ENCODE measurements at places on chromosomes 7 and 10. TPM values are rescaled to one million over a fixed set of nuclear protein-coding genes. Genes with fewer than 3 reads are reported as not detected.

Gene IL2RA
- 0.11 TPM for polyA plus RNA-seq

Gene TLX1
- polyA plus RNA-seq, result 0.11 TPM

Gene BUD23
- 62.9 TPM for polyA plus RNA-seq

Gene EMX2
- 0.27 TPM for polyA plus RNA-seq

Gene LRRD1
- 0.02 TPM for polyA plus RNA-seq

Gene AOAH
- 2.0 TPM for polyA plus RNA-seq

Gene CPA2
- 4,591 TPM for polyA plus RNA-seq

Gene KCND2
- 0.26 TPM for polyA plus RNA-seq

Gene TMEM236
- polyA plus RNA-seq, result 0.49 TPM

Gene TEX47
- not detected for polyA plus RNA-seq

Gene RBP4
- polyA plus RNA-seq, result 31.5 TPM

Gene PRRT4
- polyA plus RNA-seq, result 0.21 TPM

Gene CPED1
- 0.57 TPM for polyA plus RNA-seq

Gene JCAD
- polyA plus RNA-seq, result 14.6 TPM

Gene INTS1
- polyA plus RNA-seq, result 92.7 TPM

Gene TES
- polyA plus RNA-seq, result 17.3 TPM

Gene EEPD1
- 29.8 TPM for polyA plus RNA-seq

Gene SRI
- 18.6 TPM for polyA plus RNA-seq

Gene NAT16
- 1.3 TPM for polyA plus RNA-seq

Gene ABCB4
- 2.1 TPM for polyA plus RNA-seq

Gene STEAP1
- polyA plus RNA-seq, result 1.1 TPM

Gene ASZ1
- not detected for polyA plus RNA-seq

Gene ADCY1
- polyA plus RNA-seq, result 1.0 TPM

Gene TMEM176B
- 16.4 TPM for polyA plus RNA-seq

Gene TMEM270
- polyA plus RNA-seq, result 0.31 TPM

Gene PYROXD2
- polyA plus RNA-seq, result 8.4 TPM

Gene FAM25C
- polyA plus RNA-seq, result not detected

Gene SBDS
- polyA plus RNA-seq, result 75.8 TPM

Gene SPDYE16
- polyA plus RNA-seq, result 0.61 TPM

Gene PAX2
- polyA plus RNA-seq, result 0.49 TPM

Gene TMEM196
- 1.3 TPM for polyA plus RNA-seq

Gene ITPRID1
- 0.02 TPM for polyA plus RNA-seq

Gene AMPH
- 6.8 TPM for polyA plus RNA-seq

Gene KCNK18
- not detected for polyA plus RNA-seq

Gene BRAF
- 6.0 TPM for polyA plus RNA-seq

Gene ZNF786
- polyA plus RNA-seq, result 3.7 TPM

Gene MMRN2
- 5.2 TPM for polyA plus RNA-seq

Measured in pancreas (tissue), 10 donors.